ENCODE measurements at places on chromosomes 12 and 14. TPM values are rescaled to one million over a fixed set of nuclear protein-coding genes. Genes with fewer than 3 reads are reported as not detected.

- DNase-seq: peak; percentile 55
Measured at GRCh38 chr12:53221203-53222080, 10.6 kb downstream of the RARG start.

Gene BBOF1
- 1.4 TPM for total RNA-seq

DNA sequence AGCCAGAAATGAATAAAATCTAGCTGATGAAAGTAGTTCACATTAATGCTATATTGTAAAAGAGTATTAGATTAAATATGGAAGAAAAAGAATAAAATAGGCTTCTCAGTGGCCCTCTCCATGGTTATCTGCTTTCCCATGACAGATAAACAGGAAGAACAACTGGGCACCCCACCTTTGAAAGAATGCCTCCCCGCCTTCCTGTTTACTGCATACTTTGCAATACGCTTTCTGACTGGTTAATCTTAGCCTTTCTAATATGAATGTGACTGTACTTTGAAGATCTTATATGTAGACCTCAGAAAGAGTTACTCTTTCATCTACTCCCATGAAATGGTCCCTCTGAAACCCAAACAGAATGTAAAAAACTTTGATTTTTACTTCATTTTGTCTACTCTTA lies 34.1 kb upstream of the DAAM1 start:
- peak; percentile 19 for DNase-seq

- no peak for DNase-seq
Measured at GRCh38 chr14:34616360-34616759, 13.6 kb downstream of the SNX6 start.

Gene KRT85
- total RNA-seq: not detected

- DNase-seq: no peak
Measured at GRCh38 chr14:57943038-57943437, 77.1 kb upstream of the SLC35F4 start.

GRCh38 chr12:1532375-1533165 lies 61.8 kb downstream of the FBXL14 start:
- DNase-seq: no peak

DNA sequence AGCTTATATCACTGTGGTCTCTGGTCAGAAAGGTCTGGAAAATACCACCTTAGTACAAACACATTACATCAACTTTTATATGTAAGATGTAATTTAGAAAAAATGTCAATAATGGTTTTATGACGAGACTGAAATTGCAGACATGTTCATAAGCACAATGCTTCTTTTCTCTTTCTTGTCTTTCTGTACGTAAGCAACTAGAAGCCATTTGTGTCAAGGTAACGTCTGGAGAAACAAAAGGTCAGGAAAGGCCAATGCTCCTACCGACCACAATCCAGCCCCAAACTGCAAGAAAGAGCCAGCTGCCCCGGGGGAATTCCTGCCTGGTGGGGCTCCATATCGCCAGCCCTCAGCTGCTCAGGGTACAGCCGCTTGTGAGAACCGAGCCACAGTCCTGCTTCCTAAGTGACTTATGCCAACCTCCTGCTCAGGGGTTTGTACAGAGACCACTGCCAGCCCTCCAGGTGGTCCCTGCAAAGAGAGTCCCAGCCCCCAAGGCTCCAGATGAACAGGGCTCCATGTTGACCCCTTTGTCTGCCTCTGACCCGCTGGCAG lies 6.3 kb downstream of the ZNF839 start:
- DNase-seq: no peak

DNA sequence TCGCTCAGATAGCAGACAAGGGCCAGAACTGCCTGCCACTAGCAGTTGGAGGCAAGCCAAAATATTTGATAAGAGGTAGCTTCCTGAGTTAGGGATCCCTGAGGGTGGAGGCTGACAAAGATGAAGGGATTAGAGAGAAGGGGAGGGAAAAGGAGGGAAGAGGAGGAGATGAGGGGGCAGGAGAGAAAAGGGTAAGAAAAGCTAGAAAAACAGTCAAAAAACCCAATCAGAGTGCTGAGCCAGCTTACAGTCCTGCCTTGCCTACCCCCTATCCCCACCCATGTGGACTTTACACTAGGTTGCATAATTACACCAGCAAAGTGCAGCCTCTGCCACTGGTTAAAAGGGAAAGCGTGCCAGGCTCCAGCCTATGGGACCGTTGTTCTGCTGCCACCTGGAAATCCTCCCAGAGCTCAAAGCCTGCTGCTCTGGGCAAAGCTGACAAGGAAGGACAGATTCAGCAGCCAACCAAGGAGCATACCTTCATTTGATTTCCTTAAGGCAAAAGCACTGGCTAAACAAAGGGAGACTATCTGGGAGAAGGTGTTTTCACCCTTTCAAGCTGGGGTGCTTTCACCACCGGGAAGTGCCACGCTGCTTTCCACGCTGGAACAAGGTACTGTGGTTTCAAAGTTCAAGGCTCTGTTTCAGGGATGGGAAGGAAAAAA lies 3.8 kb upstream of the NUMB start:
- no peak for DNase-seq

- DNase-seq: no peak
Measured at GRCh38 chr14:105155681-105156413, 12.7 kb downstream of the JAG2 start.

GRCh38 chr14:50741567-50741966 lies 73.5 kb upstream of the SAV1 start:
- DNase-seq: no peak

Gene NID2
- total RNA-seq: 0.33 TPM

DNA sequence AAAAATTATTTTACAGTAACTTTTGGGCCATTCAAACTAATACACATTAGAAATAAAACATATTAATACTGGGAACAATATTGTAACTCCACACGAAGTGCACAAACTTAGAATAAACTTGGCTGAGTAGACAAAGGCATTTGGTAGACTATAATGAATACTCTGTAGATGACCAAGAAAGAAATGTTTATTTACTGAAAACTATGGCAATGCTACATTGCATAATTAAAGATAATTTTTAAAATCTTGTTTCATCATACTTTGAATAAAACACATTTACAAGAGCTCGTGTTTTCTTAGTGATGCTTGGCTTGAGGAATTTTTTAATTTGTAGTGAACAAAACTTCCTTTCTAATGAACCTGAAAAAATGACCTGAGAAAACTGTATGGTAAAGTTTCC lies 21.3 kb downstream of the RERG start:
- no peak for DNase-seq

Gene PTPN21
- total RNA-seq: not detected

DNA sequence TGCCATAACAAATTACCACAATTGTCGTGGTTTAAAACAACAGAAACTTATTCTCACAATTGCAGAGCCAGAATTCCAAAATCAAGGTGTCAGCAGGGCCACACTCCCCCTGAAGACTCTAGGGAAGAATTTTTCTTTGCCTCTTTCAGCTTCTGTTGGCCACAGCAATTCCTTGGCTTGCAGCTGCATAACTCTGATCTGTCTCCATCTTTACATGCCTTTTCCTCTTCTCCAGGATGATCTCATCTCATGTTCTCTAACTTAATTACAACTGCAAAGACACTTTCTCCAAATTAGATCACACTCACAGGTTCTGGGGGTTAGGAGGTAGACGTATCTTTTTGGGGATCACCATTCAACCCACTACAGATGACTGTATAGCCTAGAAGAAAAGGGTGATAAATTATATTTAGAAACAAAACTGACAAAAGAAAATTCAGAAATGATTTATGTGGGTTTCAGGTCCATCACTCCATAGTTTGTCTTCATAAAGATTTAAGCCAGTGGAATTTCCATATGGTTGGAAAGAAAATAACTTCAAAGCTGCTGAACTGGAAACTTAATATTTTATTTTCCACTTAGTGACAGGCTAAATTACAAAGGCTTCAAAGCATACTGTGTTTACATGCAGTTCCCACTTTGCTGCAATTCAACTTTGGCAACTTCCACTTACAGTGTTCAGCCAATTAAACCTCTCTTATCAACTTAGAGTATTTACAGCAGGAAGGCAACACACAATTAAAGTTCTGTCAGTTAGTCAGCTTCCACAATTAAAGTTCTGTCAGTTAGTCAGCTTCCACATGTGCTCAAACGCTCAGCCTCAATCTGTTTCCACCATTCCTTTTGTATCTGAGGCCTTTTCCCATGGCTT lies 213.3 kb downstream of the EPS8 start:
- DNase-seq: no peak

Gene PROX2
- total RNA-seq: not detected

Gene NXPH4
- 0.32 TPM for total RNA-seq

- no peak for DNase-seq
Measured at GRCh38 chr12:50110127-50110761, 1.8 kb upstream of the COX14 start.

DNA sequence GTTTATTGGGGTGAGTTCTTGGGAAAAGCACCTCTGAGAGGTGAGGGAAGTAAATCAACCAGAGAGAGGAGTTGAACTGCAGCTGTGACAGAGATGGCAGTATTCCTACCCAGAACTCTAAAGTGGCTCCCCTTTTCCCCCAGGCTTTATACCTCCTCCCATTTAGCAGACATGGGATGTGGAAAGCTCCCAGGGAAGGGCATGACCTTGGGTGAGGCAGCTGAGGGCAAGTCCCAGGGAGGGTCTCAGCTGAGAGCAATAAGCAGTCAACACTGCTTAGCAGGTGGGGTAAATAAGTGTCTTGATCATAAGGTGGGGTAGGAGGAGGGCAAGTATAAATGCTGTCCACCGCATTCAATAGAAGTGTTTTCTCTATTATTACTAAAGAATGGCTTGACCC lies 143.0 kb downstream of the AKAP6 start:
- no peak for DNase-seq

DNA sequence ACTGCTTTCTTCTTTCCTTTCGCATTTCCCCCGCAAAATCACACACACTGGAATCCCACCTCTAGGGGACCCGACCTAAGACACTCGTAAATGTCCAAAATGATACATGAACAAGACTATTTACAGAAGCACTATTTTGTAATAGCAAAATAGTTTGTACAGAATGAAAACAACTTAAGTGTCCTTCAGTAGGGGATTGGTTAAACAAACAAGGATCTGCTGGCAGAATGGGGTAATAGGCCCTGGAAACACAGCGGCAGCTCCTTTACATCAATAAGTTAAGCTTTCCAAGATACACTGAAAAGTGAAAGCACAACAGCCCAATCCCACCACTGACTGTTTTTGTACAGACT lies 48.8 kb downstream of the LTBP2 start:
- DNase-seq: no peak

DNA sequence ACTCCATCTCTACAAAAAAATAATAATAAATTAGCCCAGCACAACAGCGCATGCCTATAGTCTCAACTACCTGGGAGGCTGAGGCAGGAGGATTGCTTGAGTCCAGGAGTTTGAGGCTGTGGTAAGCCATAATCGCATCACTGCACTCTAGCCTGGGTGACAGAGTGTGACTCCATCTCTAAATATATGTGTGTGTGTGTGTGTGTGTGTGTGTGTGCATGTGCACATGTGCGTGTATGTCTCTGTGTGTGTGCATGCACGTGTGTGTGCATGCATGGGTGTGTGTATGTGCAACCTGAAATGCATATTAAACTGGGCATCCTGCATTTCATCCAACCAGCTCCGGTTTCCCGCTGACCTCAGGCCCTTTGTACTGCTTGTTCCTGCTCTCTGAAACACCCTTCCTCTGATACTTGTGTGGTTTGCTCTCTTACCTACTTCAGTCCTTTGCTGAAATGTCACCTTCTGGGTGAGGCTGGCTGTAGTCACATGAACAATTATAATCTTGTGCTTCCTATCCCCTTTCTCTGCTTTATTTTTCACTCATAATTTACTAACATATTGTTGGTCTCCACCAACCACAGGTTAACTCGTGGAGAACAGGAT lies 46.9 kb downstream of the PHLDA1 start:
- DNase-seq: no peak

GRCh38 chr12:49098035-49098451 lies 3.4 kb upstream of the DHH start:
- DNase-seq: peak; percentile 69

DNA sequence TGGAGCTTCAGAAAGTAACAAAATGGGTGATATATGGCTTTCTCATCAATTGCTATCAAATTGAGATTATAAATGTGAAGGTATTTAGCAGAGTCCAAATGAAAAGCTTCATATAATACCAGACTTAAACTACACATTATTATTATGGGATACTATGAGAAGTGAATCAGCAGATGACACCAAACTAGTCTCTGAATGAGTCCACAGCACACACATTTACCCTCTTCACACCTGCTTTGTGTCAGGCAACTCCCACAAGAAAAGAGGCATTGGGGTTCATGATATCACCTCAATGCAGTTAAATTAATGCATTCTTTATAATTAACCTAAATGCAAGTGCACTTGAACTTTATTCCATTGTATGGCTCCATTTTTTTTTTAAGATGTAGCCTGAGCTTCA lies 330.5 kb downstream of the BCL11B start:
- no peak for DNase-seq

DNA sequence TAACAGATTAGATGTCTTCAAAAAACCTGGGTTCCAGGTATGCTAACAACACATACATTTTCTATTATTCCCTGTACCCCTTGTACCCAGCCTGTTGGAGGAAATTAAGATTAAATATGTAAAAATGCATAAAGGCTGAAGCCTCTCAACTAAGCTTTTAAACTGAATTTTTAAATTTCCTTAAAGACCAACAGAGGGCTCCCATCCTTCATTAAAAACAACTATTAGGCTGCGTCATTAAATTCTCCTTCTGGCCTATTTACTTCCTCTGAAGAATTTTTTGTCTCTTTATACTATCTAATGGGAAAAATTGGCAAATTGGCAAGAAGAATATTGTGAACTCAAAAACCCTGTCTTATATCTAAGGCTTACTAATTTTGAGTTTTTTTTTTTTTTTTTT lies 21.8 kb downstream of the SENP1 start:
- DNase-seq: no peak

Gene CPNE6
- total RNA-seq: not detected

DNA sequence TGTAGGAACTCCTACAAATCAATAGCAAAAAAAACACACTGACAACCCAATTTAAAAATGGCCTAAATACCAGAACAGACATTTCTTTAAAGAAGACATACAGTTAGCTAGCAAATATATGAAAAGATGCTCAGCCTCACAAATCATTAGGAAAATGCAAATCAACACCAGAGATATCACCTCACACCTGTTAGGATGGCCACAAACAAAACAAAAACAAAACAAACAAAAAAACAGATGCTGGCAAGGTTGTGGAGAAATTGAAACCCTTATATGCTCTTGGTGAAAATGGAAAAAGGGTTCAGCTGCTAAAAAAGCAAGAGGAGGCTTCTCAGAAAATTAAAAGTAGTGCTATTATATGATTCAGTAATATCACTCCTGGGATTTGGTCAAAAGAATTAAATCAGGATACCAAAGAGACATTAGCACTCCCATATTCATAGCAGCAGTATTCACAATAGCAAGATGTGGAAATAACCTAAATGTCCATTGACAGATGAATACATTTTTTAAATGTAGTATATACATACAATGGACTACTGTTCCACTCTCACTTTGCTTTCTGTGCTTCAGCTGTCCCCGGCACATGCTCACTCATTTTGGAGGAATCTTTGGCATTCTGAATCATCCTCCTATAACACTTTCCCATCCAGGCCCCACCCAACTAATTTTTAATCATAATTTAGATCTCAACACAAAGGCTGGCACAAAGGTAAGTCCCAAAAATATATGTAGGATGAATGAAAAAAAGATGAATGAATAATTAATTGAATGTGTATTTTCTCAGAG lies 99.1 kb downstream of the SYT1 start:
- no peak for DNase-seq

GRCh38 chr12:93441081-93441616 lies 598 bp downstream of the UBE2N start:
- DNase-seq: peak; percentile 51
